ENCODE measurements at places on chromosomes 5 and 9.

DNA sequence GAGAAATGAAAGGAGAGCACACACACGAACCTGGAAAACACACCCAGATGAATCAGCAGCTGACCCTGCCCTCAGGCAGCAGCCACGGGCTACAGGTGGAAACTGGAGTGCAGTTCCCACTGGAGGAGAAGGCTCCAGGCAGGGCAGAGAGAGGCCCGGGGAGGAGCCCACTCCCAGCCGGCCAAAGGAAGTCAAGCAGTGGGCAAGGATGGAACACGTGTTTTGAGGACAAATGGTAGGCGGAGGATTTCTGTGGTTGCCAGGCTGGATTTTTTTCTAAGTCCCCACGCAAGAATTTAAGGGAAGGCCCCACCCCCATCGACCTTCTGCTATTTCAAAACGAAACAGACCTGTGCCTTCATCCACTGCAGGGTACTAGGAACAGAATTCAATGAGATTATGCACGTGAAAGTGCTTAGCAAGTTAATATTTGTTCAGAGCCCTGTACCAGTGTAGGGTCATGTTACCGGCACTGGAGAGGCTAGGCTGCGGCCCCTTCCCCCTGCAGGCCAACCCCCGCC lies 6.8 kb downstream of the EPB41L4B start:
- H3K27ac ChIP-seq: no peak overlapping the region
- H3K27me3 ChIP-seq: peaks cover 73% of the 10 kb centered on the region
- no peak overlapping the region for H3K4me3 ChIP-seq
- DNase-seq: no peak
- no peaks in the 10 kb centered on the region for H3K36me3 ChIP-seq

- no peak for DNase-seq
- H3K27me3 ChIP-seq: no peaks in the 10 kb centered on the region
- no peaks in the 10 kb centered on the region for H3K36me3 ChIP-seq
- no peak overlapping the region for H3K4me3 ChIP-seq
Measured at GRCh38 chr9:127991757-127992274, 11.0 kb upstream of the EEIG1 start.

GRCh38 chr9:122837266-122837850 lies 9.0 kb upstream of the PDCL start:
- H3K27me3 ChIP-seq: no peaks in the 10 kb centered on the region
- no peak overlapping the region for H3K4me3 ChIP-seq
- no peak overlapping the region for H3K27ac ChIP-seq
- H3K36me3 ChIP-seq: no peaks in the 10 kb centered on the region

- H3K27ac ChIP-seq: no peak overlapping the region
- no peaks in the 10 kb centered on the region for H3K36me3 ChIP-seq
- H3K4me3 ChIP-seq: no peak overlapping the region
- H3K4me1 ChIP-seq: peaks cover 9% of the 10 kb centered on the region
Measured at GRCh38 chr9:121885345-121885901, 207.7 kb downstream of the TTLL11 start.

GRCh38 chr9:98861781-98862504 lies 54.5 kb downstream of the GALNT12 start:
- no peaks in the 10 kb centered on the region for H3K36me3 ChIP-seq
- H3K4me1 ChIP-seq: peaks cover 4% of the 10 kb centered on the region
- peaks cover 13% of the 10 kb centered on the region for H3K27me3 ChIP-seq
- H3K27ac ChIP-seq: no peak overlapping the region
- no peak overlapping the region for H3K4me3 ChIP-seq

DNA sequence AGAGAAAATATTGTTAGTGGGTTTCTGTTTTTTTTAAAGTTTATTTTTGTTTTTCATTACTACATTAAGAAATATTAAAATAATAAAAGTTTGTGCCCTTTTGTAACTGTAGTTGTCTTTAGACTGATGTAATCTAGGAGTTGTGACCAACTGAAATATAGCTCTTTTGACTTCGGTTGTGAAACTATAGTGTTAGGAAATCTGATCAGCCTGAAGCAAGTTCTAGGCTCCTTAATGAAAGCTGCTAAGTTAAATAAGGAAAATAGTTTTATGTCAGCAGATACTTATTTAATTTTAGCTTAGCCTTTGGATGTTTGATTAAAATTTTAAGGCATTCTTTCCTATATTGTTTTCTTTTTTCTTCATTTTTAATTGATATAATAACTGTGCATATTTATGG lies 14.2 kb downstream of the AP3S1 start:
- H3K4me1 ChIP-seq: peaks cover 26% of the 10 kb centered on the region
- no peak overlapping the region for H3K27ac ChIP-seq
- DNase-seq: no peak
- H3K36me3 ChIP-seq: peaks cover 14% of the 10 kb centered on the region
- H3K27me3 ChIP-seq: no peaks in the 10 kb centered on the region
- H3K4me3 ChIP-seq: no peak overlapping the region

DNA sequence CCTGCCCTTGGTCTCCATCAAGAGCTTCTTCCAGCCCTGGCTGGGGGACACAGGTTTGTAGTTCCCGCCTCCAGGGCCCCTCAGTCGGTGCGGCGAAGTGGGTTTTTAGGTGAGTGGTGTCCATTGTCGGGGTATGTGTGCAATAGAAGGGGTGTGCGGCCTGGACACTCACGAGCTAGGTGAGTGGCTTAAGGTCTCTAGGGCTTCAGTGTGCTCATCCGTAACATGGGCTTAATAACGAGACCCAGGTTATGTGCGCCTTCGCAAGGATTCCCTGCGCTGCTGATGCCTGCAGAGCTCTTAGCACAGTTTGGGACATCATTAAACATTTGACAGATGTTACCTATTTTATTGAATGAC lies 656 bp downstream of the CEP78 start:
- no peak for DNase-seq
- H3K4me3 ChIP-seq: peak overlapping the region; percentile 94
- no peaks in the 10 kb centered on the region for H3K27me3 ChIP-seq
- peaks cover 27% of the 10 kb centered on the region for H3K4me1 ChIP-seq
- H3K36me3 ChIP-seq: peaks cover 22% of the 10 kb centered on the region

- H3K4me1 ChIP-seq: peaks cover 63% of the 10 kb centered on the region
- DNase-seq: peak; percentile 91
- peaks cover 40% of the 10 kb centered on the region for H3K36me3 ChIP-seq
Measured at GRCh38 chr5:177303121-177303924, at the start of the genes PRELID1 and RAB24. PRELID1 (plus strand) TSS chr5:177303799; CDS start chr5:177303986, 187 bp downstream. RAB24 (minus strand) TSS chr5:177303719; CDS start chr5:177303288, 431 bp downstream.

Data from activated naive CD8-positive, alpha-beta T cell treated with anti-CD3 and anti-CD28 coated beads for 36 hours (primary cell).